ENCODE measurements at places on chromosomes 13 and 19.
A peak's percentile ranks its signal among the peaks of the same experiment; 100 is the strongest.

- no peaks in the 10 kb centered on the region for H3K27me3 ChIP-seq
- no peak for DNase-seq
- H3K36me3 ChIP-seq, result no peaks in the 10 kb centered on the region
- H3K4me3 ChIP-seq, result no peak overlapping the region
- no peaks in the 10 kb centered on the region for H3K4me1 ChIP-seq
Measured at GRCh38 chr13:23384111-23384510, 49.4 kb downstream of the SACS start.

DNA sequence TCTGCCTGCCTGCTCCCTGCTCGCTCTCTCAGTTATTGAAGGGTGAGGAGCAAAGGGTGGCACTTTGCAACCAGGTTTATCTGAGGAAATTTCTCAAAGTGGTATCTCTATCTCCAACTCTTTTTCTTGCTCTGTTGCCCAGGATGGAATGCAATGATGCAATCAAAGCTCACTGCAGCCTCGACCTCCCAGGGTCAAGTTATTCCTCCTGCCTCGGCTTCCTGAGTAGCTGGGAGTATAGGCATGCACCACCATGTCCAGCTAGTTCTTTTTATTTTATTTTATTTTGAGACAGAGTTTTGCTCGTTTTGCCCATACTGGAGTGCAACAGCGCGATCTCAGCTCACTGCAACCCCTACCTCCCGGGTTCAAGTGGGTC lies 4.9 kb downstream of the ACTMAP start:
- DNase-seq, result no peak
- H3K4me1 ChIP-seq, result peaks cover 11% of the 10 kb centered on the region
- H3K27me3 ChIP-seq, result no peaks in the 10 kb centered on the region
- no peaks in the 10 kb centered on the region for H3K36me3 ChIP-seq

DNA sequence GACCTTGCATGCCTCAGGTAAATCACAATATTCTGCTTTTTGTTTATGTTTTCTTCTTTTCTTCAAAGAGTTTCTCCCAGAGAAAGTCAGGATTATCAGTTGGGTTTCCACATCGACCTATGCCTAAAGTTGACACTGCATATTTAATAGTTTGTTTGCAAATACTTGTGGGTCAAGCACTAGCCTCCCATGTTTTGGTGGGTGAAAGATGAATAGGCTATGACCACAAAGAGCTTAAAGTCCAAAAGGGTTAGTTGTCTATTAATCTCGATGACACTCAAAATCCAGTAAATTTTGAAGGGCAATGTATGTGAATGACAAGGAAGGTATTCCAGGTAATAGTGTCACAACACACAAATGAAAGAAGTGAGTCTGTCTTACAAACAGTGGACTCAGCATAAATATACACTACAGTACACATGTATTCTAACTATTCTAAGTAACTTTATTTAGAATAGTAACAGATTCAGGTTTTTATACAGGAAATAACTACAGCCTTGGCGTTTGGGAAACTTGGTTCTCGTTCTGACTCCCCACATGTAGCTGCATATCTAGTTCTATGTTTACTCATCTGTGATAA lies 667.1 kb downstream of the PCDH17 start:
- H3K36me3 ChIP-seq, result no peaks in the 10 kb centered on the region
- H3K4me3 ChIP-seq, result no peak overlapping the region
- H3K27me3 ChIP-seq, result no peaks in the 10 kb centered on the region
- no peaks in the 10 kb centered on the region for H3K4me1 ChIP-seq
- no peak for DNase-seq
- no peak overlapping the region for H3K27ac ChIP-seq

- H3K27ac ChIP-seq, result no peak overlapping the region
- no peak overlapping the region for H3K4me3 ChIP-seq
- no peaks in the 10 kb centered on the region for H3K36me3 ChIP-seq
- no peak for DNase-seq
- no peaks in the 10 kb centered on the region for H3K27me3 ChIP-seq
Measured at GRCh38 chr13:79642596-79642995, 161.6 kb downstream of the NDFIP2 start.

DNA sequence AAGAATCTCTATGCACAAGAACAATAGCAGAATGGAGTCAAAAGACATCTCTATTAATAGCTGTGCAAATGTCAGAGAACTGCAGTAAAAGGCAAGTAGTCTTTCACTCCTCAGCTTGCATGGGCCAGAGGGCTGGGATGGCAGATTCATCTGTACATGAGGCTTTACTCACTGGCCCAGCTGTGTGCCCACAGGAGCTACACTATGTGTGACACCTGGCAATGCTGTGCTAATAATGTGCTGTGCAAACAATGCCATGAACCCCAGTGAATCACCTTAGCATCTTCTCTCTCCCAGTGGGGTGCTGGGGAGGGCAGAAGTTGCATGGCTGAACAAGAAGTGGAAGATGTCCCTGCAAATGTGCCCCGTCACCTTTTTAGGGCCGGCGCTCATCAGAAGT lies 73.1 kb downstream of the KL start:
- H3K36me3 ChIP-seq, result no peaks in the 10 kb centered on the region
- no peaks in the 10 kb centered on the region for H3K27me3 ChIP-seq
- DNase-seq, result no peak
- no peak overlapping the region for H3K27ac ChIP-seq
- no peak overlapping the region for H3K4me3 ChIP-seq
- no peaks in the 10 kb centered on the region for H3K4me1 ChIP-seq

DNA sequence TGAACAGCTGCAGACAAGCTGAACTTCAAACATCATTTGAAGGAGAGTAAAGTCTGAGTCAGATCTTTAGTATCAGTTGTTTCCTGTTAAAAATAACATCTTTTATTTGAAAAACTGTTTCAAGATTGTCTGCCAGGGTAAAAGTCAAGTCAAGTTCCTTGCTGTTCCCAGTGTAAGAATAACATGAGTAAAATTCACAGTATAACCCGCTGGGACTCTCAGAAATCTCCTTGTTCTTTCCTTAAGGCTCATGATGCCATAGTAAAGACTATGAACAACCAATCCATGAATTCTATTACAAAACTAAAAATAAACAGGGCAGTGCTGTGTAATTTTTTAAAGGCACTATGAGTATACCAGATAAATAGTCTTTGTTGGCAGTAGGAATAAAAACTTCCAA lies 112.9 kb downstream of the IRS2 start:
- H3K27me3 ChIP-seq, result no peaks in the 10 kb centered on the region
- no peak for DNase-seq
- no peaks in the 10 kb centered on the region for H3K4me1 ChIP-seq
- H3K27ac ChIP-seq, result no peak overlapping the region

DNA sequence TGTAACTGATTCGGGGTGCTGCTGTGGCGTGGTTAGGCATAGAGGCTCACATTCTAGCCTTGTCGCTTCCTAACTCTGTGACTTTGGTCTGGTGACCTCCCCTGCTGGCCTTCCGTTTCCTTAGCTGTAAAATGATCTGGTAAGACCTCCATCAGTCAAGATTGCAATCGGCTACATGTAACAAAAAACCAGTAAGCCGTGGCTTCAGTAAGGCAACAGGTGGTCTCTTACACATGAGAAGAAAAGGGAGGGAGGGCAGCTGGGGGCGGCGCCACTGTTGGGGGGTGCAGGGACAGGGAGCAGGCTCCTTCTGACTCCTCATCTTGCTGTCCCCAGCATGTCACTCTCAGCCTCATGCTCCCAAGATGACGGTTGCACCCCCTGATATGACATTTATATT lies 148.0 kb downstream of the SIPA1L3 start:
- no peak overlapping the region for H3K27ac ChIP-seq
- no peaks in the 10 kb centered on the region for H3K4me1 ChIP-seq
- DNase-seq, result no peak

GRCh38 chr13:106453101-106453500 lies 82.4 kb downstream of the EFNB2 start:
- H3K4me3 ChIP-seq, result no peak overlapping the region
- H3K36me3 ChIP-seq, result no peaks in the 10 kb centered on the region
- no peak for DNase-seq
- H3K27me3 ChIP-seq, result no peaks in the 10 kb centered on the region

GRCh38 chr19:13154911-13155471 lies 4.8 kb downstream of the IER2 start:
- no peak for DNase-seq
- peaks cover 16% of the 10 kb centered on the region for H3K4me1 ChIP-seq
- H3K27me3 ChIP-seq, result no peaks in the 10 kb centered on the region
- peak overlapping the region; percentile 99 for H3K4me3 ChIP-seq

GRCh38 chr13:77693449-77693940 lies 4.0 kb upstream of the SLAIN1 start:
- H3K27me3 ChIP-seq, result no peaks in the 10 kb centered on the region
- no peak for DNase-seq
- no peaks in the 10 kb centered on the region for H3K4me1 ChIP-seq

DNA sequence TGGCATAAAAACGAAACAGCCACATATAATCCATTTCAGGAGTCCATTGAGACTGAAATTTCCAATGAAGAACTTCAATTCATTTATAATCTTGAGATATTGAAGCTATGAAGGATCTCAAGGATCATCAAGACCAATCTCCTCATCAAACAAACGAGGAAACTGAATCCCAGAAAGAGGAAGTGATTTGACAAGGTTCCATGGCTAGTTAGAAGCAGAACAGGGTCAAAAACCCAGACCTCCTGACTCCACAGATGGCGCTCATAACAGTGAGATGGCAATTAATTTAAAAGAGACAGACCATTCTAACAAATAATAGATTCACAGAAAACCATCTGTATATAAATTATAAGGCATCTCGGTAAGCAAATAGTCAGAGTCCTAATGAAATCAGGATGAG lies 229.7 kb downstream of the KCTD12 start:
- H3K36me3 ChIP-seq, result no peaks in the 10 kb centered on the region
- no peak overlapping the region for H3K27ac ChIP-seq
- DNase-seq, result no peak
- no peak overlapping the region for H3K4me3 ChIP-seq

GRCh38 chr13:24106429-24106828 lies 54.1 kb upstream of the SPATA13 start:
- H3K4me1 ChIP-seq, result no peaks in the 10 kb centered on the region
- H3K4me3 ChIP-seq, result no peak overlapping the region
- no peak for DNase-seq
- no peak overlapping the region for H3K27ac ChIP-seq
- H3K36me3 ChIP-seq, result no peaks in the 10 kb centered on the region
- H3K27me3 ChIP-seq, result no peaks in the 10 kb centered on the region

GRCh38 chr13:67183151-67183550 lies 47.0 kb downstream of the PCDH9 start:
- H3K27me3 ChIP-seq, result no peaks in the 10 kb centered on the region
- H3K27ac ChIP-seq, result no peak overlapping the region
- no peak overlapping the region for H3K4me3 ChIP-seq
- H3K4me1 ChIP-seq, result no peaks in the 10 kb centered on the region

DNA sequence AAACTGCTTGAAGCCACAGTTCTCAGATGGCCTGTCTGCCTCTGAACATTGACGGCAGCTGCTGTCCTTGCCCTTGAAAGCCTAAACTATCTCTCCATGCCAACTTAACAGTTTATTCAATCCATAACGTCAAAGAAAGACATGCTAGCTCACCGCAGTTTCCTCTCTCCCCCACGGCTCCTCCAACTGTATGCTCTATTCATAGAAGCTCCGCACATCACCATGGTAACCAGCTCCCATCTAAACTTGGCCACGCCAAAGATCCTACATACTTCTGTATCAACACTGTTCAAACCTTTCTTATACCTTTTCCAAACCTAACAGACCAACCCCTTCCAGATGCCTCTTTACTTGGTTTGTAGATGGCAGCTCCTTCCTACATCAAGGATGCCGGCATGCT lies 48.6 kb downstream of the ZNF91 start:
- no peak overlapping the region for H3K27ac ChIP-seq
- H3K27me3 ChIP-seq, result no peaks in the 10 kb centered on the region
- DNase-seq, result no peak
- H3K4me3 ChIP-seq, result no peak overlapping the region
- H3K36me3 ChIP-seq, result peaks cover 96% of the 10 kb centered on the region
